Skin of body (tissue), 3 donors: ENCODE measurements at places on chromosomes 11 and 22.
A peak's percentile ranks its signal among the peaks of the same experiment; 100 is the strongest.

GRCh38 chr22:50144005-50144614 is 26.4 kb upstream of the PANX2 start:
- DNase-seq, result no peak

DNA sequence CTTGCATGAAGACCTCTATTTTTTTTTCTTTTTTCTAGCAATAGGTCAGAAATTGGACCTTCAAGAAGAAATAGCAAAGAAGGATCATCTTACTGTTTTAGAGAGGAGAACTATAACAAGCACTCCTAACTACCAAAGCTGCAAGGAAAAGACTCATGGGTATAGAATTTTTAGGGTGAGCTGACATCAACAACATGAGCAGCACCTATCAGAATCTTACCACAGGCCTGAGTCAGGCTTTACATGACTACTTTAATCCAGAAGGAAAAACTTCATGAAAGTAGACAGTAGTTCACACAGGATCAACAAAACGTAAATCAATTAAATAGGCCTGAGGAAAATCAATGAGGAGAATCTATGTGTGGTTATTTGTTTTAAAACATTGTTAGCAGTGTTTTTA is 130.5 kb downstream of the FAM76B start:
- no peak for DNase-seq

DNA sequence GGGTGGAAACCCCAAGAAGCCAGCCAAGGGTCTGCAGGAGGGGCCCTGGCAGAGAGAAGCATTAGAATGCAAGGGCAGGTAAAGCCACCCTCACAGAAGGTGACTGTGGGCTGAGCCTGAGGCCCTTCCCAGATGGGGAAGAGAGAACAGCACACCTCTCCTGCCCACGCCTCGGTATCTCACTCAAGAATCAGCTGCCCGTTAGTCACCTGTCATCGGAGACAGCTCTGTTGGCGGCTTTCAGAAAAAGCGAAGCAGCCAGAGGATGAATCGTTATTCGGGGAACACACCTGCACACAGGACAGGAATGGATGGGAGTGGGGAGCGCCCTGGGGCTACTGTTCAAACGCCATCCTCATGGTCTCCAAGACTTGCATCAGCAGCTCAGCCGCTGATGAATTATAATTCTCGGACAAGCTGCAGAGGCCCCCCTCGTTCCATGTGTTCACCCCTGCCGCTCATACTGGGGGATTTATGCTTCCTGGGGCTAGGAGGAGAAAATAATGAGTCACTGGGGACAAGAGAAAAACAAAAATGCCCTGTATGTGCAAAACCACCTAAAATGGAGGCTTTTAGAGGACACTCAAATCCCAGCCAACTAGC is 21.6 kb upstream of the TMA7B start:
- no peak for DNase-seq

DNA sequence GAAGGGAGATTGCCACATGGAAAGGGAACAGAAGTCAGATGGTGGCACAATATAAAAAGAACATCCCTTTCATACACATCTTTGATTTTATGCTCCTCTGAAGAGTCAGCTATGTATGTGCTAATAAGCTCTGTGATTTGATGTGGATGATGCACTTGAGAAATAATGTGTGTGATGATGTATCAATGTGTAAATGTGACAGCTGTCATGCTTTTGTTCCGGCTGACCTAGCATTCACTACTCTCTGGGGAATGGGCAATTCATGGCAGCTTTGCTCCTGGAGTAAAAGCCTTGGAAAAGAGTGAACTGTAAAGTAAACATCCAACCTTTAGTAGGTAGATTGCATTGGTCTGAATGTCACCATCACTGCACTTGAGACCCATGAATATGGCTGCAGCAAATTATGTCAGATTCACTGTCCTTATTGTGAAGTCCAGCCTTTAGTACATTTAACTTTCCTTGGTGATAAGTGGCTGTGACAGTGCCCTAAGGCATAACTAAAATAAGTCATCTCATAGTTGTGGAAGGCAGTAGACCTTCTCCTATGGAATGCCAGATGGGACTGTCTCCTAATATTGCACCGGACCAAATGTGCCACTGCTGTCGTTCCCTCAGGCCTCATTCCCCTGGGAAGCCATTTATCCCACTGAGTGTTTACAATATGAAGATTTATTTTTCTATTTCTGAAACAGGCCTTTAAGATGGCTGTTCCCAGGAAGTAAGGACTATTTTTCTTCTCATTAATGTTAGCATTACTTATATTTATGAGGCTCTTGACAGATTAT is 178.2 kb upstream of the CCDC90B start:
- DNase-seq, result no peak

DNA sequence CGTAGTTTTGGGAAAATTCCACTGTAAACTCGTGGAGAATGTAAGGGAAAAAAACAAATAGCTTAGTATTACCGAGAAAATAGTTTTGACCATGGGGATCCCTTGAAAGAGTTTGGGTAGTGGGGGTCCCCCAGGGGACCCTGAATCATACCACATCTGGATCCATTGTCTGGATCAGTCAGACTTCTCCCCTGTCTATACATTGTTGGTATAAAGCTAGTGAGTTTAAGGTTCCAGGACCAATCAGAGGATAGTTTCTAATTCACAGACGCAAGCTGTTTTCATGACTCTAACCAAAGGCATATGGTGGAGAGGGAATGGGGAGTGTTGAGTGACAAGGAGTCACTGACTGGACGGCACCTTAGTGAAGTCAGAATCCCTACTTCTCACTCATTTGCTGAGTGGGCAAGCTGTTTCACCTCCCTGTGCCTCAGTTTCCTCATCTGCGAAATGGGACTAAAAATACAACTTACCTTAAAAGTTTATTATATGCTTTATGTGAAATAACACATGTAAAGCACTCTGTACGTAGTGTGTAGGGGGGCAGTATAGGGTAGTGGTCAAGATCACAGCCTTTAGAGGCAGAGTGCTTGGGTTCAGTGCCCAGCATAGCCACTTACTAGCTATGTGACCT is 90.2 kb downstream of the TRAF6 start:
- DNase-seq, result no peak

GRCh38 chr11:92505689-92506088 is 281.1 kb downstream of the FAT3 start:
- no peak for DNase-seq

- DNase-seq, result no peak
Measured at GRCh38 chr11:34363363-34364084, 5.7 kb upstream of the ABTB2 start.

- DNase-seq, result no peak
Measured at GRCh38 chr11:889687-890475, 20.7 kb downstream of the CHID1 start.

DNA sequence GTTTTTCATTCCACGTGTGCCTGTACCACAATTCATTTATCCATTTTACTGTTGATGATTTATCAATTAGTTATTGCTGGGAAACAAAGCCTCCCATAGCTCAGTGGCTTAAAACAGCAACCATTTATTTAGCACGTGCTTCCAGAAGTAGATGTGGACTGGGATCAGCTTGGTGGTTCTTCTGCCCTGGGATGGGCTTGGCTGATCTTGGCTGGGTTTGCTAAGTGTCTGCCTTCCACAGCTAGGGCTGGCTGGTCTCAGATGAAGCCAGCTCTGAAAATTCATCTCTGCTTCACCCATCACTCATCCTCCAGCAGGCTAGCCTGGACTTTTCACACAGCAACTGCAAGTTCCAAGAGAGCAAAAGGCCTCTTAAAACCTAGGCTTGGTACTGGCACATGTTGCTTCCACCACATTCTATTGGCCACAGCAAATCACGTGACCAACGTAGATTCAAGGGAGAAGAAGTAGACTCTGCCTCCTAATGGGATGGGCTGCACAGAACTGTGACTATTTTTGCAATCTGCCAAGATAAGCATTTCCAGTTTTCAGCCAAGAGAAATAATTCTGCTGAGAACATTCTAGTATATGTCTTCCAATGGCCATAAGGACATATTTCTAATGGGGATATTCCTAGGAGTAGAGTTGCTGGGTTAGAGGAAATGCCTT is 124.9 kb downstream of the MN1 start:
- DNase-seq, result no peak

- DNase-seq, result no peak
Measured at GRCh38 chr11:134916421-134917213, 504.6 kb upstream of the B3GAT1 start.

- DNase-seq, result peak; percentile 46
Measured at GRCh38 chr11:46238078-46238966, 39.1 kb upstream of the CREB3L1 start.

DNA sequence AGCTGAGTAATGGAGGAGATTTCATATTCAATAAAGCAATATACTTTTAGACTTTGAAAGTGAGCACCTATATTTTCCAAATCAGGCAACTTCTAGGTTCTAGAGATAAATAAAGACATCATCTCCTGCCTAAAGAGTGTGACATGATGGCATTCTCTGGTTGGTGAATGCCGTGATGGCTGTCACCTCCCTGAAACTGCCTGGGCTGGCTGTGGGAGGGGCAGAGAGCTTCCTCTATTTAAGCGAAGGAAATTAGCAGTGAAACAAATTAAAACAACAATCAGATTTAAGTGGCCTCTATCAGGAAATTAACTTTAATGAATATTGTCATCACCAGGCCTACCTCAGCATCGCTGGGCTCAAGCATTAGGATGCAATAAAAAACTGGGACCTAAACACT is 113.9 kb downstream of the ARL14EP start:
- no peak for DNase-seq

DNA sequence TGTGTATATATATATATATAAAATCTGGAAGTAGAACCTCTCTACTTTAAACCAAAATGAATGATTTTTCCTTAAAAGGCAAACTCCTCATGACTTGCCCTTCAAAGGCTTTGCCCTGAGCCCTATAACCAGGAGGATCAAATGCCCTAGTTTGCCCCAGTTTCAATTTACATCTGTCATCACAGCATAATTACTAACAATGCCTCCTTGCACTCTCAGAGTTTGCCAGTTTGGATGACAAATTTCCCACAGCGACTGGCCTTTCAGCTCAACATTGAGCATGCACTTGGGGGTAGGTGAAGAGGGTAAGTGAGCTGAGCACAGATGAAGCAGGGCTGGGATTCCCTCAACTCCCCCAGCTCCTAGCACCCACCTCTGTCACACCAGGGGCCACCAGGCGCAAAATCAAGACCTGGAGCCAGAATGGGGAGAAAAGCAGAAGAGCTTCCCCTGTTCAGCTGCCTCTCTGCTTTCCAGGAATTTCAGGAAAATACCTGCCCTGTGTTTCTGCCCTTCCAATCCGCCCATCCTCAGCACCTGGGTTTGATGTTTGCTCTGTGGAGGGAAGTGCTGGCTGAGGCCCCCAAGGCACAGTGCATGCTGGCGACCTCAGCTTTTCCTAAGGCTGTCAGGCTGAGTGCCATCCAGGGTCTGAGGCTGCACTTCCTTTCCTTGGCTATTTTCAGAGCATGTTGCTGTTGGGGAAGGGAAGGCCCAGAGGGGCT is 67.5 kb downstream of the ADAMTS15 start:
- no peak for DNase-seq
